Nucleus accumbens (tissue), 56 donors: ENCODE measurements at places on chromosomes 16 and 17.

DNA sequence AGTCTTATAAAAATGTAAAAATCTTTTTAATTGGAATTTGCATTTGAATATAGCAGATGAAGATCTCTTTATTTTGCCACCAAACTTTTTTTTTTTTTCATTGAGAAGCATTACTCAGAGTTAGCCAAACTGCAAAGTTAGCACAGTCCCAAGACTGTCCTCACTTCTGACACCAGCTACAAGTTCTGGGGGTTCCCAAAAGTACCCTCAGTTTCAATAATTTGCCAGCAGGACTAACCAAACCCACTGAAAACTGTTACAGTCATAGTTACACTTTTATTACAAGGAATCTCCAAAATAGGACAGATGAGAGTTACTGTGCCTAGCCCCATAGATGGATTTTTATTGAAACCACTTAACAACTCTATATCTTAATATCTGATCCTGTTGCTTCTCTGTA lies 144.1 kb downstream of the CHD9 start:
- no peak for DNase-seq

DNA sequence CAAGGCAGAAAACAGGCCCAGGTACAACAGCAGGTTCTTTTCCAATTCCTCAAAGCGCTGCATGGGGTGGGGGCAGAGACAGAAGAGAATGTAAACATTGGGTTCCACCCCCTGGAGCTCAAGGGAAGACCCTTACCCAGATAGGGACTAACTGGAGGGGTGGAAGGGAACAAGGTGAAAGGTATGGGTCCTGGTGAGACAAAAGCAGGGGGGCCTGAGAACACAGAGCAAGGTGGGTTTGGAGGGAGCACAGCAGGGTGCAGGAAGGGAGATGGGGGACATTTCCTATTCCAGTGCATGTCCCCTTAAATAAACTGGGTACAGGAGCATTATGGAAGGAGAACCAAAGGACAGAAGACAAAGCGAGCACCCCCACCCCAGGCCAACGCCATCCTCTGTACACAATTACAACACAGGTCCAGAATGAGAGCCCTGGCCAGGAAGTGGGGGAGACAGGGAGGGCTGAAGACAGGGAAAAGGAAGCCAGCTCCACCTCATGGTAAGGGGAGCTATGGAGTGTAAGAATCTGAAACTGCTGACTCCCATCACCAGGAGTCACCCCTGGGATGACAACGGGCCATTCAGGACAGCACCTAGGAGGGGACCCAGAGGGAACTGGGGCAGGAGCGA lies 2.1 kb upstream of the CD2BP2 start:
- no peak for DNase-seq

GRCh38 chr16:22739077-22739476 lies 74.9 kb upstream of the HS3ST2 start:
- DNase-seq = peak; percentile 1

- DNase-seq = no peak
Observed at GRCh38 chr17:55212880-55213279, 51.9 kb upstream of the HLF start.

- no peak for DNase-seq
Observed at GRCh38 chr16:27449434-27450195, 47.6 kb downstream of the IL21R start.

DNA sequence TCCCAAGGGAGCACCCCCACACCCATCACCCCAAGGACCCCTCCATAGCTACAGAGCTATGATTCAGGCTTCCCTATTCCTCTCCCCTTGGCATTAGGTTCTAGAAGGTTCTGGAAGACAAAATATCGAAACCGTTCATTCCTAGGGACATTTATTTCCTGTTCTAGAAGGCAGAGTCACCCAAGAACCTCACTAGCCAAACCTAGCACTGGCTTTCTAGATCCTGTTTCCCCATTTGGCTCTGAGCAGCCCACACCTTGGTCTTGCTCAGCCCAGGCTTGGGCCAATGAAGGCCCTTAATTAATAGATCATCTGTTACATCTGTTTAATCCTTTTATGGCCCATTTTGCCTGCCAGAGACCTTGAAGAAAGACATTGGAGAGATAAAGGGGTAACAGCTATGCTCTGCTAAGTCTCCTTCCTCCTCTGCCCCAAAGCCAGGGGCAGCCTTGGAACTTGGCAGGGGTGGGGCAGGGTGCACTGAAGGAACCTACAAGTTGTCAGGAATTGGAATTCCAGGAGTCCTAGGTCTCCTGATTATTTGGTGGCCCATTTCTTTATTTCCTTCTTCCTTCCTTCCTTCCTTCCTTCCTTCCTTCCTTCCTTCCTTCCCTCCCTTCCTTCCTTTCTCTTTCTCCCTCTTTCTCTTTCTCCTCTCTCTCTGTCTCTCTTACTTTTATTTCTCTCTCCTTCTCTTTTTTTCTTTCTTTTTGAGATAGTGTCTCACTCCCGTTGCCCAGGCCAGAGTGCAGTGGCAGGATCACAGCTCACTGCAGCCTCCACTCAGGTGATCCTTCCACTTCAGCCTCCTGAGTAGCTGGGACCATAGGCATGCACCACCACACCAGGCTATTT lies 8.7 kb upstream of the FZD2 start:
- no peak for DNase-seq

DNA sequence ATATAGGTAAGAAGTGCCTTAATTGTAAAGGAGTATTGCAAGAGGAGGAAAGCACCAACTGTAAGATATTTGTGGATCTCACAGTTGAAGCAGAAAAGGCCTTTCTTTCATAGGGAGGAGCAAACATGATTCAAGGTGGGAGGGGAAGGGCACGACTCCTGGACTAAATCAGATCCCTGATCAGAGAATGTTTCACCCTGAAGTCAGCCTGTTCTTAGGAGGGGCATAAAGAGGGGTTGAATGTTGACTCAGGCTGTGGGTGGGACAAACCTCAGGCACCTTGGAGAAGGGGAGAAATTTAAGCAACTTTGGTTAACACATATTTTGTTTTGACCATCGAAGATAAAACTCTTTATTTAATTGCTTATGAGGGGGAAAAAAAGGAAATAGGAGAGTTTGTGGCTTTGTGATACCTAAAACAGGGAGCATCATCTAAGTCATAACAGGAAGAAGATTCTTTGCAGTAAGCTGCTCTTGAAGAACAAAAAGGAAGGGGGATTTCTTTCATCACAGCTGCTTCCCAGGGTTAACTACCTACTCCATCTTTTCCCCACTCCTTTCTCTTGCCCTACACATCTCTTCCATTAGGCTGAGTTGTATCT lies 158.6 kb upstream of the ZNF267 start:
- no peak for DNase-seq

GRCh38 chr16:24820522-24820921 lies 25.2 kb upstream of the SLC5A11 start:
- DNase-seq = no peak

GRCh38 chr16:11610580-11610979 lies 23.9 kb upstream of the LITAF start:
- no peak for DNase-seq

- no peak for DNase-seq
Observed at GRCh38 chr16:15970202-15970601, 20.8 kb downstream of the ABCC1 start.

- DNase-seq = no peak
Observed at GRCh38 chr16:77540646-77541045, 105.8 kb upstream of the ADAMTS18 start.

DNA sequence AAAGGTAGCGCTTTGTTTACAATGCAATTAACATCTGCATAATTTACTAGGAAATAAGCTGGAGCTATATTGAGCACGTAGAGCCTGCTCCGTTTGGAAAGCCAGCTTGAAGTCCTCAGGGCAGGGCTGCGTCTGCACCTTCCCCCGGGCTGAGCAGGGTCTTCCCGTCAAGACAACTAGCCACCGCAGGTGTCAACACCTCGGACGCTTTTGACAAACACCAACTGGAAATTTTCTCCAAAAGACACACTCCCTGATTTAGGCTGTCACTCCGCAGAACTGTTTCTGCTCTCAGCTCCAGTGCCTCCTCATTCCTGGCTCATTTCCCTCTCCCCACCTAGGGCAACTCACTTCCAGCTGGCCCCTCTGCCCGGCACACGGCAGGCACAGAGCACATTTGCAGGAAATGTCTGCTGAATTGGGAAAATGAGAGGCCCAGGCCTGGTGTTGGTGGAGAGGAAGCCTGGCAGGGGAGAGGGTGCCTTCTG lies 170.3 kb downstream of the MAF start:
- no peak for DNase-seq

GRCh38 chr17:45384047-45384788 lies 48.5 kb downstream of the ARHGAP27 start:
- no peak for DNase-seq
